Left lung (tissue), 14 donors: ENCODE measurements at places on chromosomes 12 and 14. TPM values are rescaled to one million over a fixed set of nuclear protein-coding genes. Genes with fewer than 3 reads are reported as not detected.
A peak's percentile ranks its signal among the peaks of the same experiment; 100 is the strongest.

DNA sequence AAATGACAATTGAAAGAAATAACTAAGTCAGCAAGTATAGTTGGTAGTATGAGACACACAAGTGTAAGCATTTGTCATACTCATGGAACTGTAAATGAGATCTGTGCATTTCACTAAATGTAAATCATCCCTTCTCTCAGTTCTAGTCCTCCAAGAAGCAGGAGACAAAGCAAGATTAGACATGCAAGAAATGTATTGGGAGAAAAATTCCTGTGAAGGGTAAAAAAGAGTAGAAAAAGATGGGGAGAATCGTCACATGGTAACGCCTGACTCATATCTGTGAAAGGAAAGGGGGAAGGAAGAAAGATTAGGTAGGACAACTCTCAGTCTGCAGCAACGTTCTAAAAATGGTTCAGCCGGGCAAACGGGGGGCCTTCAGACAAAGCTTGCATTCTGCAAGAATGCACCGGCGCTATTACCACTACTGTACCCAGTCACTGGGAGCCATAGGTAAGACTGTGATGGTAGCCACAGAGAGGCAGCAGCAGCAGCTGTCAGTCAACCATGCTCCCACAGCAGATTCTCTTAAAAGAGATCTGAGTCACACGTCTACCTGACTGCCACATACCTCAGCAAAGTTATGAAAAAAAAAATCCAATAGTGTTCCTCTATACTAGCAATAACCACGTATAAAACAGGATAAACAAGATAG lies 18.0 kb upstream of the RFX4 start:
- H3K4me3 ChIP-seq: no peak overlapping the region
- H3K27me3 ChIP-seq: no peaks in the 10 kb centered on the region
- H3K27ac ChIP-seq: no peak overlapping the region
- no peak for DNase-seq
- H3K4me1 ChIP-seq: no peaks in the 10 kb centered on the region

DNA sequence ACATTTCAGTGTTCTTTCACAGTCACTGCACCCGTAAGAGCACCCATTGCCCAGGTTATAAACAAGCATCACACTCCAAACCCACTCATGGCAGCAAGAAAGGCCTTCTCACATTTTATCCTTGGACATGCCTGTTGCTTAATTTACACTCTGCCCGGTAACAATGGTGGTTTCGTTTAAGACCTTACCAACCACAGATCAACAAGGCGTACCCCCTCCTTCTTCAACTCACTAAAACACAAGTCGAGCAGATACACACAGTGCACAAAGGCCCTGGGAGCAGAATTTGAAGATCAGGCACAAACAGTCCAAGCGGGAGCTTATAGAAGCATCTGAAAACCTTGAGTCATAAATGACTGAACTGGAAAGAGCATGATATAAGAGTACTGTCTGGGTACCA lies 98.1 kb downstream of the GALC start:
- H3K4me3 ChIP-seq: no peak overlapping the region
- no peak for DNase-seq
- H3K36me3 ChIP-seq: no peaks in the 10 kb centered on the region
- H3K27ac ChIP-seq: no peak overlapping the region

- H3K4me3 ChIP-seq: no peak overlapping the region
- H3K27ac ChIP-seq: no peak overlapping the region
- no peaks in the 10 kb centered on the region for H3K36me3 ChIP-seq
- DNase-seq: no peak
- H3K4me1 ChIP-seq: no peaks in the 10 kb centered on the region
Observed at GRCh38 chr12:522692-523378, 63.1 kb downstream of the B4GALNT3 start.

DNA sequence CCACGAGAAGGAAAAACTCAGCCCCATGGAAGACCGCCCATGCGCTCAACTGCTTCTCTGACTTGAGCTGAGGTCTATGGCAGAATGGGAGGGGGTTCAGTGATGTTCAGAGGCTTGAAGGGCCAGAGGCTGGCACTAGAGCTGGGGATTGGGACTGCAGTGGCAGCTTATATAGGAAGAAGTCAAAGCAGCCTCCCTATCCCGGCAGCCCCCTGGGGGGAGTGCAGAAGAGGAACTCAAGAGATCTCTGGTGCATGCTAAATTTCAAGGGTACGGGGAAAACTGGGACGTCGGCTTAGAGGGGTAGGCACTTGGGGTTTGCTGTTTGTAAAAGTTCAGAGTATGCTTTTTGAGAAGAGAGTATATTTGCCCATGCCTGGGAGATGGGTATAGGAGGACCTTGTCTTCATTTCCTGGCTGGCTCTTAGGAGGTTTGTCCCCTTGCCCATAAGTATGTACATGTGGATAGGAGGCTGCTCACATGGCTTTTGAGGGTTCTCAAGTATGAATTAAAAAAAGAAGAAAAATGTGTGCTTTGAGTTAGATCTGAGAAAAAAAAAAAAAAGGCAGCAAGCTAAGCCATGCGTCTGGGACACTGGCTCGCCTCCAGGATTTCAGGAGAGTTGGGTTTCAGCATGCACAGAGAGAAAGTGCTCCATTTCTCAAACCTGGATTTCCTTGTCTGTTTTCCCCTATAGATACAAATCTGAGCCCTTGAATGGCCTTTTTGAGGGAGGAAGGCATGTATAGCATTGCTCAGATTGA lies 3.2 kb upstream of the MEG3 start:
- peak; percentile 83 for DNase-seq
- H3K4me3 ChIP-seq: no peak overlapping the region
- H3K36me3 ChIP-seq: no peaks in the 10 kb centered on the region

DNA sequence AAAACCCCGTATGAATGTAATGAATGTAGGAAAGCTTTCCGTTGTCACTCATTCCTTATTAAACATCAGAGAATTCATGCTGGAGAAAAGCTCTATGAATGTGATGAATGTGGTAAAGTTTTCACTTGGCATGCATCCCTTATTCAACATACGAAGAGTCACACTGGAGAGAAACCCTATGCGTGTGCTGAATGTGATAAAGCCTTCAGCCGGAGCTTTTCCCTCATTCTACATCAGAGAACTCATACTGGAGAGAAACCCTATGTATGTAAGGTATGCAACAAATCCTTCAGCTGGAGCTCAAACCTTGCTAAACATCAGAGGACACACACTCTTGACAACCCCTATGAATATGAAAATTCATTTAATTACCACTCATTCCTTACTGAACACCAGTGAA lies 23.8 kb downstream of the ZNF891 start:
- H3K27me3 ChIP-seq: no peaks in the 10 kb centered on the region
- H3K36me3 ChIP-seq: peaks cover 16% of the 10 kb centered on the region
- H3K27ac ChIP-seq: no peak overlapping the region
- no peaks in the 10 kb centered on the region for H3K4me1 ChIP-seq

DNA sequence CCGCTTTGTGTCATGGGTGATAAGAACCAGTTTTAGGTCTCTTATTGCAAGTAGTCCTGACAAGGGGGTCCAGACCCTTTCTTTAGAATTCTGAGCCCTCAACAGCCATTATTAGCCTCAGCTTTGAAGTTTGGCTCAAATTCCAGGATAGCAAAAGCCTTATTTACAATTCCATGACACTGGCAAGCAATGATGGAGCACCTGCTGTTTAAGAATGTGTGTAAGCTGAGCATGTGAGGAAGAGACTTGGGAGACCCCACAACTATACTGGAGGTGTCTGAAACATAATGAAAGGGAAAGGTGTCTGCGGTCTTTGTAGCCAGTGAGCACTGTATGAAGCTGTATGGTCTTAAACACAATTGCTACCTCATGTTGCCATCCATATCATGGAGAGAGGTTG lies 119.8 kb downstream of the TBX5 start:
- H3K4me1 ChIP-seq: no peaks in the 10 kb centered on the region
- DNase-seq: no peak
- no peaks in the 10 kb centered on the region for H3K36me3 ChIP-seq
- H3K27me3 ChIP-seq: no peaks in the 10 kb centered on the region

- no peaks in the 10 kb centered on the region for H3K27me3 ChIP-seq
- no peaks in the 10 kb centered on the region for H3K36me3 ChIP-seq
- no peak for DNase-seq
- H3K4me1 ChIP-seq: no peaks in the 10 kb centered on the region
- H3K27ac ChIP-seq: no peak overlapping the region
Observed at GRCh38 chr12:82458101-82458500, 99.8 kb downstream of the METTL25 start.

- no peaks in the 10 kb centered on the region for H3K36me3 ChIP-seq
- H3K4me3 ChIP-seq: no peak overlapping the region
- no peaks in the 10 kb centered on the region for H3K4me1 ChIP-seq
- no peaks in the 10 kb centered on the region for H3K27me3 ChIP-seq
- no peak for DNase-seq
Observed at GRCh38 chr14:74976264-74977113, 21.1 kb upstream of the PGF start.

DNA sequence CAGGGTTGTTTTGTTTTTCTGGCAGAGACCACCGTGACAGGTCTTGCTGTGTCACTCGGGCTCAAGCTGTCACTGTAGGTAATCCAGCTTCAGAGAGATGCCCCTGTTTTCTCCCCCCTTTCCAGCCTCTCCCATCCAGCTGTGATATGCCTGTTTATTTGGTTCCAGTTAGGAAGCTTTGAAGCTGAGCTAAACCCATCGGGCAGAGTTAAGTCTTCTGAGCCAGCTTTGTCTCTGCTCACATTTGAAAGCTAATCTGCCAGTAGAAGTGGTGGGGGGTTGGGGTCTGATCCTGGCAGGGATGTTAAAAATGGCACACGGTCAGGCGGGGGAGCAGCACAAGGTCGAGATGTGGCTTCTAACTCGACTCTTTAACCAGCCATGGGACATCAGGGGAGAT lies 130.0 kb downstream of the TSPAN9 start:
- H3K27ac ChIP-seq: no peak overlapping the region
- no peak overlapping the region for H3K4me3 ChIP-seq
- DNase-seq: no peak
- peaks cover 9% of the 10 kb centered on the region for H3K4me1 ChIP-seq
- H3K36me3 ChIP-seq: no peaks in the 10 kb centered on the region

DNA sequence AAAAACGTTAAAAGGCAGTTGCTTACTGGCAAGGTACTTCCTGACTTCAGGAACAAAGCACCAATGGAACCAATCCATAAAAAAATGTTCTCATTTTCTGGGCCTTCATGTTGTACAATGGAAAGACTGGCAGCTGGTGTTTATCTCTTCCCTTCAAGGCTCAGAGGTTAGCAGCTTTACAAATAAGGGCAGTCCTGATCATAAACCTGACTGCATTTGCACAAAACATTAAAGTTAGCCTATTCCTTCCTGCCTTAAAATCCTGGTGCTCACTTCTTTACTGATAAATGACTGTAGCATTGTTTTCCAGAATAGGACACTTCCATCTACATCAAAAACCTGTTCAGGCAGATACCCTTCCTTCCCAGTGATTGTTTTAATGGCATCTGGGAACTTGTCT lies 19.2 kb downstream of the IL26 start:
- DNase-seq: no peak
- H3K4me3 ChIP-seq: no peak overlapping the region
- H3K4me1 ChIP-seq: no peaks in the 10 kb centered on the region
- H3K36me3 ChIP-seq: no peaks in the 10 kb centered on the region
- H3K27me3 ChIP-seq: peaks cover 14% of the 10 kb centered on the region
- H3K27ac ChIP-seq: no peak overlapping the region

- H3K4me3 ChIP-seq: no peak overlapping the region
- DNase-seq: no peak
- no peaks in the 10 kb centered on the region for H3K27me3 ChIP-seq
- H3K36me3 ChIP-seq: no peaks in the 10 kb centered on the region
- H3K27ac ChIP-seq: no peak overlapping the region
Observed at GRCh38 chr14:103319422-103319821, 14.6 kb upstream of the EIF5 start.

DNA sequence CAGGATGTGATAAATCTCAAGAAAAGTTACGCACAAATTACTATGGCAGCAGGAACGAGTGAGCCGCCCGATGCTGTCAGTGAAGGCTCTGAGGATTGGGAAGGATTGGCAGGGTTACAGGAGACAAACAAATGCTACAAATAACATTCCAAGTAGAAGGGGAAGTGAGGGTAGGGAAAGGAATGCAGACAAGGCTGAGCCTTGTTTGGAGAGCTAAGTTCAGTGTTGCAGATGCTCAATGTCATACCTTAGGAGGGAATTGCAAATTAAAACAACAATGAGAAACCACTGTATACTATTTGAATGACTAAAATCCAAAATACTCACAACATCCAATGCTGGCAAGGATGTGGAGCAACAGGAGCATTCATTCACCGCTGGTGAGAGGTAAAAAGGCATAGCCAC lies 1.3 kb downstream of the CLEC9A start:
- no peaks in the 10 kb centered on the region for H3K27me3 ChIP-seq
- DNase-seq: no peak
- peak overlapping the region; percentile 65 for H3K27ac ChIP-seq
- no peaks in the 10 kb centered on the region for H3K36me3 ChIP-seq
- no peaks in the 10 kb centered on the region for H3K4me1 ChIP-seq
- no peak overlapping the region for H3K4me3 ChIP-seq

DNA sequence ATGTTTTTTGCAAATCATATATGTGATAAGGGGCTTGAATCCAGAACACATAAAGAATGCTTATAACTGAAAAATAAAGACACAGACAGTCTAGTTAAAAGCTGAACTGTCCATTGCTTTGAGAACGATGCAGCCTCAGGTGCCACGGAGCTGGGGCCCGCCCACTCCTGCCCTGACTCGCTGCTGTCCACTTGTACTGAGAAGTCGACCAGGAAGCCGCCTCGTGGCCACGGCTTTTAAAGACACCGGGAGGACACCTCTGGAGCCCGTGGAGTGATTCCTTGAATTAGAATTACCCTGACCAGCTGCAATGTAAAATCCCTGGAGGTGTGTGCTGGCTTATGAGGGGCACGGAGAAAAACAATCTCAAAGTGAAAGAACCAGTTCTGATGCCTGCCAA lies 23.9 kb upstream of the TEX22 start:
- H3K4me1 ChIP-seq: no peaks in the 10 kb centered on the region
- H3K36me3 ChIP-seq: no peaks in the 10 kb centered on the region
- no peak overlapping the region for H3K27ac ChIP-seq
- H3K4me3 ChIP-seq: no peak overlapping the region
- peak; percentile 79 for DNase-seq
- H3K27me3 ChIP-seq: no peaks in the 10 kb centered on the region

GRCh38 chr12:111296906-111297463 lies 71.9 kb downstream of the PHETA1 start:
- no peak overlapping the region for H3K4me3 ChIP-seq
- no peaks in the 10 kb centered on the region for H3K4me1 ChIP-seq
- H3K27ac ChIP-seq: no peak overlapping the region
- H3K27me3 ChIP-seq: peaks cover 23% of the 10 kb centered on the region

The TC2N gene
- 58.1 TPM for total RNA-seq

The PAPLN gene
- total RNA-seq: 21.0 TPM

The SUDS3 gene
- total RNA-seq: 23.6 TPM

The HOXC6 gene
- total RNA-seq: 0.93 TPM

The FRMD6 gene
- total RNA-seq: 21.2 TPM

The VRTN gene
- total RNA-seq: not detected

The MAP3K9 gene
- 13.1 TPM for total RNA-seq

The ARF6 gene
- total RNA-seq: 89.0 TPM

The C12orf56 gene
- not detected for total RNA-seq

The TRAFD1 gene
- 46.1 TPM for total RNA-seq

The PLEKHA5 gene
- 25.3 TPM for total RNA-seq

The CHST11 gene
- 56.9 TPM for total RNA-seq

The NOS1 gene
- 2.4 TPM for total RNA-seq
